Body of pancreas (tissue), 4 donors: ENCODE measurements at places on chromosomes 4 and X. TPM values are rescaled to one million over a fixed set of nuclear protein-coding genes. Genes with fewer than 3 reads are reported as not detected.

Gene COL25A1
- total RNA-seq = 0.99 TPM

Gene MGAT4D
- total RNA-seq = not detected

Gene CT83
- not detected for total RNA-seq

Gene MID1
- total RNA-seq = 4.9 TPM

Gene DLG3
- 26.7 TPM for total RNA-seq

Gene MAGEC2
- total RNA-seq = not detected

Gene NDP
- total RNA-seq = not detected

Gene GC
- total RNA-seq = 16.2 TPM

Gene SCML2
- total RNA-seq = 2.3 TPM

Gene FATE1
- not detected for total RNA-seq

Gene SLC25A5
- 92.9 TPM for total RNA-seq

Gene MXD4
- 40.7 TPM for total RNA-seq

Gene TACC3
- total RNA-seq = 8.9 TPM

Gene TAF9B
- 21.4 TPM for total RNA-seq

Gene RHOH
- 2.9 TPM for total RNA-seq

Gene AMTN
- not detected for total RNA-seq

Gene XAGE1B
- not detected for total RNA-seq

Gene TMEM47
- 3.6 TPM for total RNA-seq

Gene DGAT2L6
- total RNA-seq = not detected

Gene GPR34
- total RNA-seq = 4.9 TPM

Gene SPATA18
- total RNA-seq = 8.0 TPM
